ENCODE measurements at places on chromosomes 12 and 14. TPM values are rescaled to one million over a fixed set of nuclear protein-coding genes. Genes with fewer than 3 reads are reported as not detected.

SERPINA5 gene
- total RNA-seq, result 1.7 TPM

- DNase-seq, result peak; percentile 48
Measured at GRCh38 chr14:90382491-90383125, 14.2 kb upstream of the CALM1 start.

- no peak for DNase-seq
Measured at GRCh38 chr12:17322090-17322489, 716.1 kb upstream of the LMO3 start.

GRCh38 chr14:73460691-73461127 is 2.4 kb upstream of the NUMB start:
- DNase-seq, result no peak

GRCh38 chr14:23353433-23353780 is 720 bp upstream of the SLC22A17 start:
- DNase-seq, result no peak

DNA sequence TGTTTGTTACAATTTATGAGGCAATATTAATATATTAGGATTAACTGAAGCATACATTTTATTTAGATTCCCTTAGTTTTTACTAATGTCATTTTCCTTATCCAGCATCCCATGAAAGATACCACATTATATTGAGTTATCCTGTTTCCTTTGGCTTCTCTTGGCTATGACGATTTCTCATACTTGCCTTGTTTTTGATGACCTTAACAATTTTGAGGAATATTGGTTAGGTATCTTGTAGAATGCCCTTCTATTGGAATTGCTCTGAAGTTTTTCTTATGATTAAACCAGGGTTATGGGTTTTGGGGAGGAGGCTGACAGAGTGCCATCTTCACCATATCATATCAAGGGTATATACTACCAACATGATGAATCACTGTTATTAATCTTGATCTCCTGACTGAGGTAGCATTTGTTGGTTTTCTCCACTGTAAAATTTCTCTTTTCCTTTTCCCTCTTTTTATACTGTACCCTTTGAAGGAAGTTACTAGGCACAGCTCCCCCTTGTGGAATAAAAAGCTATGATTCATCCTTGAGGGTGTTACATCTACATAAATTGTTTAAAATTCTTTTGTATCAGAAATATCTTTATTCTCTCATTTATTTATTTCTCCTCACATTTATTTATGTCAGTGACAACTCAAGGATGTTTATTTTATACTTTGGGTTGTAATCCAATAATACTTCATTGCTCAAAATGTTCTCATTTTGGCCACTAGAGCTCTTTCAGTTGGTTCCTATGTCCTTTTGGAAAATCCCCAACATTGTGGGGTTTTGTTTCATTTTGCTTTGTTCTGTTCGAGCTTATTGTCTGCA is 239.0 kb downstream of the SLC16A7 start:
- DNase-seq, result peak; percentile 21

- no peak for DNase-seq
Measured at GRCh38 chr12:14418451-14418890, 53.0 kb downstream of the ATF7IP start.

GRCh38 chr14:90398315-90398839 is 1.5 kb downstream of the CALM1 start:
- DNase-seq, result peak; percentile 31

DNA sequence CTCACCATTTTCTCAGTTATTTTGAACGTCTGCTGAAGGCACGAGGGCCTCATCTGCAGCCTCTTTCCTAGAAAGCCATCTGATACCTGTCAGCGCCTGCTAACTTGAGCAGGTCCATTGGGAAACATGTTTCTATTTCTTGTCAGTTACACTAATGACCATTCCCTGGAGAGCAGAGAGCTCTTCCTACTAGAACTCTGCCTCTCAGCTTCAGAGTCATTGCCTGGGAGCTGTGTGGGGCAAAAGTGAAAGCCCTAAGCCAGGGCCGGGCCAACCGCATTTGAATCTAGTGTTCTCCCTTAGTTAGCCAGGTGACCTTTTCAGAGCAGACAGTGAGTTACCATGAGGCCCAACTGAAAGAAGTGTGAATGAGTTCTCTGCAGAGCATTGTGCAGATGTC is 135.8 kb downstream of the EML1 start:
- no peak for DNase-seq
